Skin of body (tissue), 3 donors: ENCODE measurements at places on chromosomes 11 and 22.
A peak's percentile ranks its signal among the peaks of the same experiment; 100 is the strongest.

DNA sequence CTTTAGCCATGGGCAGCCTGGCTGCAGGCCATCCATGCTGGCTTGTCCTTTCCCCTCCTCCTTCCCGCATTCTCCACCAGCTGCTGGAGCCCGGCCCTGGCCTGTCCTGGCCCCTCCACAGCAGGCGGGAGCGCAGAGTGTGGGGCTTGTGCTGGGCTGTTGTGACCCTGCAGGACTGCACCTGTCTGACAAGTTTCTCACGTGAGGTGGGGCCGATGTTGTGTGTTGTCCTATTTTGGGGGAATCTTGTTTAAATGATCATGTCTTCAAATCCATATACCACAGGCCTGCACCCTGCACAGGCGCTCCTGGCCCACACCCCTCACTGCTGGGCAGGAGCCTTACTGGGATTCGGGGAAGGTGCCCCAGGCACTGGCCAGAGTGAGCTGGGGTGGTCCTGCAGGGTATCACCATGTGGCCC, 30.4 kb downstream of the TBC1D22A start:
- no peak for DNase-seq

DNA sequence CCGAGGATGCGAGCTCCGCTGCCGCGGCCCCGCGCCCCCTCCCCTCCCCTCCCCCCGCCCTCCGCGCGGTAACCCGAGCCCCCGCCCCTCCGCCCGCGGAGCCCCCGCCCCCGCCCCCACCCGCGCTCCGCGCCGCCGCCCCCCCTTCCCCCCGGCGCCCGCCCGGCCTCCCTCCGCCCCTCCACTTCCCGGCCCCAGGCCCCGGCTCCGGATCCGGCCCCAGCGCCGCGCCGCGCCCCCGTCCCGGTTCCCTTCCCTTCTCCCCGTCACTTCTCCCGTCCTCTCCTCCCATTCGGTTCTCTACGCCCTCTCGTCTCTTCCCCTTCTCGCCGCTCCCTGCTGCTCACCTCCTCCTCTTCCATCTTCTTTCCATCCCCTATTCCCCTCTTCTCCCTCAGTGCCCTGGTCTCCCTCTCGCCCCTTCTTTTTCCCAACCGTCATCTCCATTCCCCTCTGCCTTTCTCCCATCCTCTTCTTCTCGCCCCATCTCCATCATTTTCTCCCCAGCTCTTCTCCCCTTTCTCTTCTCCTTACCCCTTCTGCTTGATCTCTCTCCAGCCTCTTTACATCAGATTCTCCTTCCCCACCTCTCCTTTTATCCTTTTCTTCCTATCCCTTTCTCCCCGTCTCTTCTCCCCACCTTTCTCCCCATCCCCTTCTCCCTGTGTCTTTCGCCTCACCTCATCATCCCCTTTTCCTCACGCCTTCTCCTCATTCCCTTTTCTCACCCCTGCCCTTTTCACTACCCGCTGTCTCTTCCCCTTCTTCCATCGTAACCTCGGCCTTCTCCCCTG, at the start of gene DCHS1:
DCHS1 (minus strand) TSS at position 20 of the 794 bp plus-strand sequence. CDS start 14,196 bp downstream, outside the sequence.
- peak; percentile 39 for DNase-seq

- DNase-seq: no peak
These were observed 1.5 kb downstream of the UPB1 start for GRCh38 chr22:24496661-24497060.

GRCh38 chr22:25697181-25697664, 44.8 kb upstream of the MYO18B start:
- DNase-seq: peak; percentile 76

- DNase-seq: no peak
These were observed 3.4 kb downstream of the ROBO3 start for GRCh38 chr11:124868331-124869274.

- DNase-seq: no peak
These were observed 478.5 kb upstream of the CCDC90B start for GRCh38 chr11:83764643-83765042.

DNA sequence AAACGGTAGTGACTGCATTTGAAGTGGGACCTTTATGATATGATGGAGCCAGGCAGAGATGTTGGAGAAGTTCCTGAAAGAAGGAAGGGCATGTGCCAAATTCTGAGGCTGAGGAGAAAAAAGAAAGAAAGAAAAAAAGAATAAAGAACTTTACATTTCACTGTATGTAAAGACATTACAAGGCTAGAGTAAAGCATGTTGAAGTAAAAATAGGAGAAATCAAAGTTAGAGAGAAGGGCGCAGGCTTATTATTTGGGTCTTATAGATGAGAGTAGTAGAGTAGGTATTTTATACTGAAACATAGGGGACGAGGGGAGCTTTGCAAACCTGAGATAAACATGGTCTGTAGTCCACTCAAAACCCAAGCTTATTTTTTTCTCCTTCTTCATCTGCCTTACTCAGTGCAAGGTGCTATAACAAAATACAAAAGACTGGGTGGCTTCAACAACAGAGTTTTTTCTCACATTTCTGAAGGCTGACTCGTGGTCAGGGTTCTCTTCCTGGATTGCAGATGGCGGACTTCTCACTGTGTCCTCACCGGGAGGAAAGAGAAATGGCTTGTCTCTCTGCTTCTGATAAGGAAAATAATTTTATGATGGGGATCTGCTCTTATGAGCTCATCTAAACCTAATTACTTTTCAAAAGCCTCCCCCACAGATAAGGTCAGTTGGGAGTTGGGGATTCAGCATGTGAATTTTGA, 2.7 kb downstream of the HBG1 start:
- no peak for DNase-seq

DNA sequence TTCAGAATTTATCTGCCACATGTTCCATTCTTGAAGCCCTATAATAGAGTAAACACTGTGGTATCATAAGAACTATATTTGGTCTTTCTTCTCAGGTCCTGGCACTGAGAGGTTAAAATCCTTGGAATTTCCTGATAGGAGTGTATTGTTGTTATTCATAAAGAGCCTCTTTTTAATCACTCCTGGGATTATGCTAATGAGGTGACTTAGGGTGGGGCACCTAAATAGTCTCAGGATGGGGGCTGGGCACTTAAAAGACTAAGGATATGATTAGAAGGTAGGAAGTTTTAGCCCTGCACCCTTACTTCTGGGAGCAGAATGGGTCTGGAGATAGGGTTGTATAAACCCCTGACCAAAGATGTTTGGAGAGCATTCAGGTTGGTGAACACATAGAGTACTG, 755.2 kb upstream of the TENM4 start:
- DNase-seq: no peak

DNA sequence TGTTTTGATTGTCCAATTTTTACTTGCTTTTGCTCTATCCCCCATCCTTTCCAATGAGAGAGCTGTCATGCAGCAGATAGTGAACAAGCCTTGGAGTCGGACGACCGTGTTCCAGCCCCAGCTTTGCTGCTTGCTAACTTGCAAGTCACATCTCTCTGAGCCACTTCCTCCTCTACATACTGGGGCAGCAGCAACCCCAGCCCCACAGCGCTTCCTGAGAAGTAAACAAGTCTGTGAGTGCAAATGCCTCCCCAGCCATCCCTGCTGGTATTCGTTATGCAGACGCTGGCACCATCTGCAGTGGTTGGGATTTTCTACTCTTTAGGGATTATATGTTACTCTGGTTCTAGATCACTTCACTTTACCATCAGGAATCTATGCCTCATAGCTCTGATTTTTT, 35.0 kb downstream of the TPBGL start:
- no peak for DNase-seq

- DNase-seq: no peak
These were observed 734.3 kb upstream of the ARHGAP42 start for GRCh38 chr11:99952816-99953215.

GRCh38 chr11:114346709-114347141, 50.5 kb downstream of the NNMT start:
- no peak for DNase-seq

GRCh38 chr11:9645881-9646280, 18.0 kb upstream of the SWAP70 start:
- no peak for DNase-seq

DNA sequence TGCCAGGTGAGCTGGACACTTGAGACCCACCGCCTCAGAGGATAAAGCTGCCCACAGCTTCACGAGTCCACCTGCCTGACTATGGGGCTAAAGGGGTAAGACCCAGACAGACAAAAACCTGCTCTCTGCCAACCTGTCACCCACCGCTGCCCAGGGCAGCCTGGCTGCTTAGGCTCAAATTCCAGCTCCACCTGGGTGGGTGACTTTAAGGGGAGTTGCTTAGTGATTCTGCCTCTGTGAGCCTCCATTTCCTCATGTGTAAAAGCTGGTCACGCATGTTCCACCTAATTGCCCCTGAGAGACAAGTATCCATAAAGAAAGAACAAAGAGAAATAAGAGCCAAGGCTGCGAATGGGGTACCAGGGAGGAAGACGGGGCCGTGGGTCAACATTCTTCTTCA, 3.7 kb upstream of the CASTOR1 start:
- DNase-seq: no peak

DNA sequence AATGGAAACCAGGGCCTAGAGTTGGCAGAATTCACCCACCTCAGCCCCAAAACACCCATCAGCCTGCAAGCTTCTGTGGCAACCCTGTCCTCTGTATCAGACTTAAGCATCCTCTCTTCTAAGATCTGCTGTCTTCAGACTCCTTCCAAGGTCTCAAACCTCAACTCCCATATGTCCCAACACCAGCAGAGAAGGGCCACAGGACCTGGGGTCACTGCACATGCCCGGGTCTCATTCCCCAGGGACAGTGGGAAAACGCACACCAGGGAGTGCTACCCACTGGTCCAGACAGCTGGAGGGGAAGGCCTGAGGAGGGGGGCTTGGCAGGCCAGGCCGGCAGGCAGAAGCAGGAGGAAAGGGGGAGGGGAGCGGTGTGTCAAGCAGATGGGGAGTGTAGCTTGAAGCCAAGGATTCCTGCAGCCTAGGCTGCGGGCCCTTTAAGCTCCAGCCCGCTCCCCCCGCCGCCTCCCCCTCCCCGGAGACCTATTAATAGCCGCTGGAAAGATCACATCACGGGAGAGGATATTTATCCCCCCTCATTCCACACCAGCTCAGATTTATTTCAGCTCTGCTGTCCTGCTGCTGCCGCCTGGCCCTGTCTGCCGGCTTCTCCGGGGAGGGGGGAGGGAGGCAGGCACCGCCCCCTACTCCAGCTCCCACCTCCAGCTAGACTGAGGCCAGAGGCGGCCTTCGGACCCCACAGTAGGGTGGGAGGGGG, 16.7 kb downstream of the BCL9L start:
- peak; percentile 98 for DNase-seq

- no peak for DNase-seq
These were observed 183.8 kb upstream of the NTM start for GRCh38 chr11:131186629-131187101.

GRCh38 chr22:38012604-38013072, 28.3 kb upstream of the SOX10 start:
- DNase-seq: no peak

DNA sequence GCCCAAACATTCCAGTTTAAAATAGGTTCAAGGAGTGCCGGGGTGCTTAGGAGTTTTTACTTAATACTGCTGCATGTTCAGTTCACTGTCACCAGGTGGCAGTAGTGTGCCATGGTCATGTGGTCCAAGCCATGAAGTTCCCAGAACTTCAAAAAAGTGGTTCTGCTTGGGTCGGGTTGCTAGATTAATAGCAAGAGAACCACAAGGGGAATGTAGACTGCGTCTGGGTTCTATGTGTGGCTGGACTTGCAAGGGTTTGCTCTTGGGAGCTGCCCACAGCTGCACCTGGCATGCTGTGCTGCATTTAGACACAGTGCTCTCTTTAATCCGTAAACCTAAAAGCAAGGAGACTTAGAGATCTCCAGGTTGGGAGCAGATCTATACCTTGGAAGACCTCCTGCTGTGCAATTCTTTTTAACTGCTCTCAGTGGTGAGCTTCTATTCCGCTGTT, 6.5 kb upstream of the SPON1 start:
- peak; percentile 65 for DNase-seq

GRCh38 chr11:29314211-29314610, 702.6 kb downstream of the KCNA4 start:
- no peak for DNase-seq

DNA sequence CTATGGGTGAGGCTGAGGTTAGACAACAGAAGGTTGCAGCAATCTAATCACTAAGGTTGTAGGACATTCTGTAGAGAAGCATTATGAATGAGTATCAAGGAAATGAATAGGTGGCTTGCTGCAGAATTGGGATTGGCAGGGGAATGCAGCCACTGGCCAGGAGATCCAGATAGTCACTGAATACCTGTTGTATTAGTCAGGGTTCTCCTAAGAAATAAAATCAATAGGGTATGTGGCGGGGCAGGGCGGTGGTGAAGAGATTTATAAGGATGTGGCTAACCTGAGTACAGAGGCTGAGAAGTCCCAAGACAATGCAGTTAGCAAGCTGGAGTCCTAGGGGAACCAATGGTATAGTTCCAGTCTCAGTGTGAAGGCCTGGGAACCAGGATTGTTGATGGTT, 163.0 kb downstream of the SPON1 start:
- no peak for DNase-seq

- DNase-seq: no peak
These were observed 20.8 kb upstream of the PICALM start for GRCh38 chr11:86089659-86090058.

GRCh38 chr11:131354251-131354701, 16.1 kb upstream of the NTM start:
- DNase-seq: no peak

DNA sequence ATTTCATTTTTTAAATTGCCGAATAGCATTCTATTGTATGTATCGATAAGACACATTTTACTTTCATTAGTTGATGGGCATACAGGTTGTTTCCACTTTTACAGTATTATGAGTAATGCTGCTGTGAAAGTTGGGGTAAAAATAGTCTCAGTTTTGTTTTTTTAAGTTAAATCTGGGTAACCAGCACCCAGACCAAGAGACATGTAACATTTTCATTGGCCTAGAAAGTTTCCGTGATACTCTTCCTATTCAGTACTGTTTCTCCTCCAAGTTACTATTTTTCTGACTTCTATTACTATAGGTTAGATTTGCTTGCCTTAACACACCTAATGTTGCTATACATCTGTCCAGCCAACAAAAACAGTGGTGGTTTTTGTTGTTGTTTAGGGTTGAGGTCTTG, 12.3 kb downstream of the IPO7 start:
- DNase-seq: no peak

DNA sequence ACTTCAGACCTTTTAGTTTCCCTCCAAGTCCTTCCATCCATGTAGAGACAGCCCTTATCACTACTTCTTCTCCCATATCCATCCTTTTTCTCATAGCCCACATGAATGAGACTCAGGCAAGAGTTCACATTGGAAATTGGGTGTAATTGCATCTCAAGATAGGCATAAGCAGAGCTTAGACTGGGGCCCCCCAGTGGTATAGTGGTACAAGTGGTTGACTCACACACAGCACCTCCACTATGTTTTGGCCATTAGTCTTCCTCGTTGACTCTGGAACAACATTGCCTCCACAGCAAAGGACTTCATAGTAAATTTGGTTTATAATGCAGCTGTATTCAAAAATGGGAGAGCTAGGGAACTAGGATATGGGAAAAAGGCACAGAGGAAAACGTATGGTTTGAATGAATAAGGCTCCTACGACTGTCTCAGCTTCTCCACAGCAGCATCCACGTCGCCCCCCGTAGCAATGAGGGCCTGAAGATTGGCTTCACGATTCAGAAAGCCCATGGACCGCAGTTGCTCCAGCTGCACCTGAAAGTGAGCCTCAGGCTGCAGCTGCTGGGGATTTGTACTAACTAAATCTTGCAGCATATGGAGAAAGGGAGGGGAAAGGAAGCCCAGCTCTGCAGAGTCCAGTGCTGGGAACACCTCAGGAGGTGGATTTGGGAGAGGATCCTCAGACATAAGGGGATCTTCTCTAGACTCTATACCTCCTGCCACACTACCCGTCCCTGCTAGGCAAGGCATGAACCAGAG, 2.4 kb downstream of the UBQLN3 start:
- DNase-seq: no peak

GRCh38 chr11:80330264-80330663, 889.4 kb upstream of the TENM4 start:
- DNase-seq: no peak
